ENCODE measurements at places on chromosomes 1 and 21. TPM values are rescaled to one million over a fixed set of nuclear protein-coding genes. Genes with fewer than 3 reads are reported as not detected.

The LCE1B gene
- not detected for total RNA-seq

The KIF2C gene
- 1.5 TPM for total RNA-seq

The TRPM2 gene
- total RNA-seq = 3.1 TPM

GRCh38 chr1:10734962-10735544, 61.4 kb downstream of the CASZ1 start:
- no peak for DNase-seq

DNA sequence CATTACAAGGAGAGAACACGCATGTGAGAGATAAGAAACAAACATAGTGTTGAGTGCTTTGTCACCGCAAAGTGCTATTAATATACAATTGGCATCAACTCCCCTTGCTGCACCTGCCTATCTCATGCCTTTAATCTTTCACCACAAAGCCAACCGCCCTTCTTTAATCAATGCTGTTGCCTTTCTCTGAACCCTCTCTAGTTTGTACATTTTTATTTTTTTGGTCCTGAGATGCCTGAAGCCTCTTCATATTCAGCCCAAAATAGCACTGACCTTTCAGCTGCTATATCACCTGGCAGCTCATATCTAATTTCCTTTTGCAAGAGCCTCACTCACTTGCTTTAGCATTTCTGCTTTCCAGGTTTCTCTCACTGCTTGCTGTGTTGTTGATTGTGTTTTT, 504.7 kb downstream of the NUF2 start:
- no peak for DNase-seq

- no peak for DNase-seq
Observed at GRCh38 chr1:38076038-38076437, 29.4 kb upstream of the POU3F1 start.

- DNase-seq = peak; percentile 79
Observed at GRCh38 chr21:39388038-39388810, 39.3 kb upstream of the HMGN1 start.

DNA sequence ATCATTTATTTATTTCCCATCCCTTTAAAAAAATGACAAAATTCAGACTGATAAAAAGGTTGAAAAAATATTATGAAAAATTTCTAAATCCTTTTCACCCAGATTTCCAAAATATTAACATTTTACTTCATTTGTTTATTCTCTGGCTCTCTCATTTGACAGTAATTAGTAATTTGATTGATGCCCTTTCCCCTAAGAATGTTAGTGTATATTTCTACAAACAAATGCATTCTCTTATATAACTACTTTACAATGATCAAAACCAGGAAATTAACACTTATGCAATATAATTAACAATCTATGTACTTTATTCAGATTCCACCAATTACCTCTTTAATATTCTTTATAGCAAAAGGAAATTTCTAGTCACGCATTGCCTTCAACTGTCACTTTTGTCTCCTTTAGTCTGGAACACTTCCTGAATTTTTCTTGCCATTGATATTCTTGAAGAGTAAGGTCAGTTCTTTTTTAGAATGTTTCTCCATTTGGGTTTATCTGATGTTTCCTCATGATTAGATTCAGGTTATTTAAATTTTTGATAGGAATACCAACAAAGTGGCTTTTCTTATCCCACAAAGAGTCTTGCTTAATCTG, 3.9 kb downstream of the CD53 start:
- no peak for DNase-seq

GRCh38 chr1:112735752-112736151, 20.6 kb upstream of the PPM1J start:
- no peak for DNase-seq

DNA sequence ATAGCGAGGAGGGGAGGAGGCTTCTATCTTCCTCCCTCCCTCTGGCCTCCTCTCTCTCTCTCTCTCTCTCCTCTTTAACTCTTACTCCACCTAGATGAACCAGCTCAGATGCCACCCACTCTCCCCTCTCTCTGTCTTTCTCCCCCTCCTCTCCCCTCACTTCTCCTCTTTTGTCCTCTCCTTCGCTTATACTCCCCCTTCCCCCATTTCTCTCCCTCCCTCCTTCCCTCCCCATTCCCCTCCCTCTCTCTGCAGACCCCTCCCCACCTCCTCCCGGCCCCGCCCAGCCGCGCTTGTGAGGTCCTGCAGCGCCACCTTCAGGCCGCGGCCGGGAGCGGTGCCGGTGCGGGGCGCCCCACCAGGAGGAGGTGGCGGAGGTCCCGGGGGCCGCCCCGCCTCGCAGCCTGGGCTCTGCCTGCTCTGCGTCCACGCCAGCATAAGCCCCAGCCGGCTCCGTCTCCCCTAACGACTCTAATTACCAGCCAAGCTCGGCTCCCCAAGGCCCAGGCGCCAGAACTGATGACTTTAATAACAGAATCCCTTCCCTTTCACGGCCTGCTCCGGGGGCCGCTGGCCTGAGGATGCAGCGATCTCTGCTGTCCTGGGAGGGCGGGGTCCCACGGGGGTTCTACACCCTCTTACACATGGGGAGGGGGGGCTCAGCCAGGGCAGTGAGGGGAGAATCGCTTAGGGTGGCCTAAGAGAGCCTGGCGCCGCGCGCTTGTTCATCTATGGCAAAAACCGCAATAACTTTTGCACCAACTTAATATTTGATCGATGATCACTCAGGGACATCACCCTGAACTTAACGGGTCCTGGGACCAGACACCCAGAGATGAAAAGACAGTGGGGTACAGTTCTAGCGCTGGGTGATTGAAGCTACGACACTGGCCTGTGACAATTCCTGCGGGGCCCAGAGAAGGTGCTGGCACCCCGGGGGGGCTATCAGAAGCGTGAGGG, 637.3 kb downstream of the MATN1 start:
- DNase-seq = no peak

- DNase-seq = no peak
Observed at GRCh38 chr1:41795205-41795762, 123.4 kb downstream of the HIVEP3 start.

DNA sequence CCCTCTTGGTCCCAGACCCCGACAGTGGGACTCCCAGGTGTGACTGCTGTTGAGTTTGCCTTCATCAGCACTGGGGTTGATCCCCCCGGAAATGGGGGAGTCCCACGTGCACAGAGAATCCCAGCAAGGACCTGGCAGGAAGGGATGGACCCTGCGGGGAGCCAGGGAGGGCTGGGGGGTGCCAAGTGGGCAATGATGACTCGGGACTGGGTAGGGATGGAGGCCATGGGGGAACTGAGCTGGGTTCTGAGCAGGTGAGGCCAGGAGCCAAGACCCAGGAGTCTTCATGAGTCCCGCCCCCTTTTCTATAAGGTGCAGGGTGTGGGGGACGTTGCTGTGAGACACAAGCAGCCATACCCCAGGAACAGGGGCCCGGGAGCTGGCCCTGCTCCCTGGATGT, 103.8 kb downstream of the CRYAA start:
- no peak for DNase-seq

- DNase-seq = no peak
Observed at GRCh38 chr1:188904201-188904600, 1573.5 kb downstream of the BRINP3 start.

- no peak for DNase-seq
Observed at GRCh38 chr21:42705346-42705745, 51.9 kb downstream of the PDE9A start.
